Stimulated activated CD8-positive, alpha-beta memory T cell treated with anti-CD3 and anti-CD28 coated beads, Interleukin-15, amount 100 ng/mL, for 4 hours (primary cell): ENCODE measurements at places on chromosomes 6 and 20.

DNA sequence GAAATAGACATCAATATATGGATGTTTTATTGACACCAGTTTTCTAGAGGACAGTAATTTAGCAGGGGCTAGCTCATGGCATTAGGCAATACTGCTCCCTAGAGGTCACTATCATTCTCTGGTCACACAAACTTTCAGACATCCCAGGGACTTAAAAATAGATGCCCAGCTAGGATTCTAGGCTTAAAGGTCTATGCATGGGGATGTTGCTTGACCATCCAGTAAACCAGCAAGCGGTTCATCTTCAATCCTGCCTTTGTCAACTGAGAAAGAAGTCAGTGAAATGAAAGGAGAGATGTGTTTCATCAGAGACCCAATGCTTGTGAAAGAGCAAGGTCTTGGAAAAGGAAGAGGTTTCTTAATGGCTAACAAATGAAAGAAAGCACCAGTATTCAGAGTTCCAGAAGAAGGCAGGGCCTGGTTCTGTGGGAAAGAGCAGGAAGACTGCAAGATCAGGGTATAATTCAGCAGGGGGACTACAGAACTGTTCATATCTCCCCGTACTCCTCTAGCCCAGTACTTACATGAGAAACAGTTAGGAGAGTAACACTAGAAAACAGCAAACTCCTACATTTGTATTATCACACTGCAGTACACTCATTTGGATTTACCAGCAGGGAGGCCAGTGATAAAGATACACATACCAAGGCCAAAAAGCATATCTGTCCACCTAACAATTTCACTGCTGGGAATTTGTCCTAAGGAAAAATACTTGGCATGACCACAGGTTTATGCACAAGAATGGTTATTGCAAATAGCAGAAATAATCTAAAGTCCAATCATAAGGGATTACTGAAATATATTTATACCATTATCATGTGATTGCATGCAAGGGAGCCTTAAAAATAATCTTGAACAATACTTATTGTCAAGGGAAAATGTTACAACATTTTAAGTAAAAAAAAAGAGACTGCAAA, 151.4 kb upstream of the LAMA2 start:
- DNase-seq: no peak

GRCh38 chr6:105199711-105200110, 19.9 kb upstream of the POPDC3 start:
- no peak for DNase-seq

GRCh38 chr6:30719791-30720737, at the start of gene TUBB:
TSS of gene TUBB (plus strand) at chr6:30720352. CDS start at chr6:30720507, 155 bp downstream.
- DNase-seq: peak; percentile 89

DNA sequence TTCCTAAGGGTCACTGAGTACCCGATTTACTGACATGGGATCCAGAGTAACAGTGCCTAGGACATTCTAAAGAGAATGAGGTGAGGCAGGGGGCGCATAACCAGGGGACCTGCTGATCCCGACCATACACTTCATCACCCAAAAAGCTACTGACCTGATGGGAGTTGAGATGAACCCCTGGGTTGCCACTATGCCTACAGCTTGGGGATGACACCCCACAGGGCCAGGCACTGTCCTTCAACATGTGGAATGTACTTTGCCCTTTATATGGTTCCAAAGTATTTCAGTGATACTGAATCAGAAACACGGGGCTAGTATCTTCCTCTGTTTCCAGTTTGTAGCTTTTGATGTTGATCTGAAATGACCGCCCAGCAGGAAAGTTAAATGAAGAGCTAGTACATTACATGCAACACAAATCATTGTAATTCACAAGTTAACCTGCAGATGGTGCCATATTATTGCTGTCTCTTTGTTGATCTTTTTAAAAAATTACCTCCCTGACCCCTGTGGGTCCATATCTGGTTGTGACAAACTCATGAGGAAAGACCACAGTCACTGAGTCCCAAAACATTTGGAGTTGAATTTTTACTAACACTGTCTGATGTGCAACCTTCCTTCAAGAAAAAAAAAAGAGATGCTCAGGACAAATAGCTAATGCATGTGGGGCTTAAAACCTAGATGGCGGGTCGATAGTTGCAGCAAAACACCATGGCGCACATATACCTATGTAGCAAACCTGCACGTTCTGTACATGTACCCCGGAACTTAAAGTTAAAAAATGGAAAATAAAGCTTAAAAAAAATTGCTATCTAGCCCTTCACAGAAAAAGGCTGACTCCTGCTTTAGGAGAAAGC, 42.7 kb upstream of the GCNT2 start:
- no peak for DNase-seq

DNA sequence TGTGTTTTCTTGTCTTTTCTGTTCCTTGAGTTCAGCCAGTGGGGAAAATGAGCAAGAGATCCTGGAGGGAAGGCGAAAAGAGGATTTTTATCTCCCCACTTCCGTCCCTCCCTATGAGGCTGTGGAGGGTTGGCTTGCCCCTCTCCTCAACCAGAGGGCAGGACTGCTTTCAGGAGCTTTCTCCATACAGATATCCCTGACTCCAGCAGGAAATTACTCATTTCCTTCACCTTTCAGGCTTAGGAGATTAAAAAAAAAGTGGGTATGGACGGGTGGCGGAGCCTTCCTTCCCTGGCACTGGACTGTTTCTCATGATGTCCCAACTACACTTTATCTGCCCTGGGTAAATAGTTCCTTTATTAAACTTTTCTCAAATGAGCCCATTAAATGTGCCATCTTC, 241.2 kb downstream of the FRK start:
- no peak for DNase-seq

- DNase-seq: no peak
Observed at GRCh38 chr6:79431537-79431933, 105.7 kb downstream of the LCA5 start.

- DNase-seq: no peak
Observed at GRCh38 chr20:37161830-37162549, 17.1 kb upstream of the RPN2 start.

GRCh38 chr6:98498866-98499265, 335.5 kb upstream of the POU3F2 start:
- no peak for DNase-seq

DNA sequence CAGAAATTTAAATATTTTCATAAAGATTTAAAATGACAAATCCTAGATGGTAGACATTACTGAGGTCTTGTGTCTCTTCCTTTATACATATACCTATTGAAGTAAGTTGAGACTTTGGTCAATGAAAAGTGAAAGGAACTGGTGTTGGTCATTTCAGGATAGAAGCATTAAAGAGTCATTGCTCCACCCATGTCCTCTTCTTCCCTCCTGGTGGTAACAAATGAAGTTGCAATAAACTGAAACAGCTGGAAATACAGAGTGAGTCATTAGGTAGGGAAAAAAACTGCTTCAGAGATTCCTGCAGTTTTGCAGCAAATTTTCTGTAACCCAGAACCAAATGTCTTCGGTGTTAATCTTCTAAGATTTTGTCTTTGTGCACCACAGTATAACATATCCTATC, 448.0 kb downstream of the EYS start:
- no peak for DNase-seq

- no peak for DNase-seq
Observed at GRCh38 chr20:40949346-40949745, 79.3 kb upstream of the TOP1 start.

- DNase-seq: peak; percentile 21
Observed at GRCh38 chr6:7238900-7239589, 74.0 kb downstream of the SSR1 start.

DNA sequence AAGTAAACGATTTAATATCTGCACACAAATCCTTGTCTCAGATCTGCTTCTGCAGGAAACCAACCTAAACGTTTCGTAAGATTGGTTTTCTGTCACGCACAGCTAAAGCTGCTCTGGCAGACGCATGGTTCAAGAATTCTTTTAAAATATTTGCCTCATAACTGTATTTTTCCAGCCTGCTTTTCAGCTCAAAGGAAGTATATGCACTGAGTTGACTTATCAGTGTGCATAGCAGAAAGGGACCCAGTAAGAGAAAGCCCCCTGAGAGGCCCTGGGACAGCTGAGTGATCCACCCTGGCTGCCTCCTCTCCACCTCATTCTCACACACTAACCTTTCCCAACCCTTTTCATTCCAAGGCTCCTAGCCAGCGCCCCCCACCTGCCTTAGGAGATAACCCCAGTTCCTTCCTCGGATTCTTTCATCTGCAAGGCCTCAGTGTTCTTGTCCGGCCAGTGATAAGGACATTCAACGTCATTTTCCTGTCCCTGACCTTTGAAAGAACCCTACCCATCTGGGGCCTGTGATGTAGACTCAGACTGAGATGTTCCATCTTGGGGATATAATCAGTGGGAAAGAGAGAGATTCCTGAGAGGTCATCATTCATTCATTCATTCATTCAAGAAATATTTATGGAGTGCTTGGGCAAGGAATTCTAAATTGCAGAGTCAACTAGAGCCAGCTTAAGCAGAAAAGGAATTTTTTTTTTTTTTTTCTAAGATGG, 22.4 kb upstream of the SLC9A8 start:
- no peak for DNase-seq

DNA sequence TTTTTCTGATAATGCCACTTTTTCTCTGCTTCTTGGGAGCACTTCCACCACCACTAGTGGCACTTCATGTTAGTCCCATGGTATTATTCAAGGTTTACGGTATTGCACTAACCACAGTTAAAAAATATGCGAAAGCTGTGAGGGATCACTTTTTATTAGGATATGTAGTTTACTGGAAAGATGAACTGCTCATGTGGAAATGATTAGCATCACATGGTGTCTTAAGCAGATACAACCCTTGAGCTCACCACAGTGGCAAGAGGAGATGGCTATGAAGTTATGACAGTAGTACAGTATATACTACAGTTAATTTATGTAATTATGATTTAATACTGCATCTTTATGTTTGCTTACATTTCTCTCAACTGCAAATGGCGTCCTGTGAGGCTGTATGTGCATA, 134.5 kb upstream of the HMGN3 start:
- no peak for DNase-seq

- no peak for DNase-seq
Observed at GRCh38 chr6:16180696-16181438, 52.0 kb downstream of the MYLIP start.

GRCh38 chr6:79296211-79296610, 61.7 kb upstream of the HMGN3 start:
- DNase-seq: no peak

DNA sequence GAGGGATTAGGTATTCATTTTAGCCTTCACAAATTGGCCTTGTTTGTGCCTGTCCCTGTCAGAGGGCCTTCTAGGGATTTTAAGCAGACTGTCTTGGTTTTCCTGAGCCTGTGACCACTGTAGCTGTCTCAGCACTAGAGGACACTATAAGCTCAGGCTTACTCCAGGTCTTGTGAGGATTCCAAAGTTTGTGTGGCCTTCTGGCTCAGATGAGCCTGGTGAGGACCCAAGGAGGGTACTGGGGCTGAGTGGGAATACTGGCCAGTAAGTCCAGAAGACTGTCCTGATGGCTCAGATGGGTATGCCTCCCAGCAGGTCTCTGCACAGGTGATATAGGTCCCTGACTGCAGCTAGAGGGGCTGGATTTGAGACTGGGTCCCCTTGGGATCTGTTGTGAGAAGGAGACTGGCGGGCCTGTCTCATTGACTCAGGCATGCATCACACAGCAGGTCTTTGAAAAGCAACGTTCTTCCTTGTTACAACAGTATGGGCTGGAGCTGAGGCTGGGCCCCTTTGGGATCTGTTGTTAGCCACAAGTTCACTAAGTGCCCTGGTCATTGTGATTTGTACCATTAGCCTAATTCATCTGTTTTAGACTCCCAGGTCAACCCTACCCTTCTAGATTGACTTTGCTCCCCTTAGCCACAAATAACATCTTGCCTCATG, 26.3 kb upstream of the TFB1M start:
- DNase-seq: no peak

- DNase-seq: no peak
Observed at GRCh38 chr6:160194808-160195207, 63.8 kb downstream of the SLC22A2 start.

GRCh38 chr20:62623488-62624324, 18.6 kb upstream of the SLCO4A1 start:
- peak; percentile 73 for DNase-seq

- no peak for DNase-seq
Observed at GRCh38 chr6:153090241-153090930, 40.7 kb downstream of the RGS17 start.
